Right hindlimb (tissue), 1 donor: ENCODE measurements at places on chromosomes 1 and 21.
A peak's percentile ranks its signal among the peaks of the same experiment; 100 is the strongest.

DNA sequence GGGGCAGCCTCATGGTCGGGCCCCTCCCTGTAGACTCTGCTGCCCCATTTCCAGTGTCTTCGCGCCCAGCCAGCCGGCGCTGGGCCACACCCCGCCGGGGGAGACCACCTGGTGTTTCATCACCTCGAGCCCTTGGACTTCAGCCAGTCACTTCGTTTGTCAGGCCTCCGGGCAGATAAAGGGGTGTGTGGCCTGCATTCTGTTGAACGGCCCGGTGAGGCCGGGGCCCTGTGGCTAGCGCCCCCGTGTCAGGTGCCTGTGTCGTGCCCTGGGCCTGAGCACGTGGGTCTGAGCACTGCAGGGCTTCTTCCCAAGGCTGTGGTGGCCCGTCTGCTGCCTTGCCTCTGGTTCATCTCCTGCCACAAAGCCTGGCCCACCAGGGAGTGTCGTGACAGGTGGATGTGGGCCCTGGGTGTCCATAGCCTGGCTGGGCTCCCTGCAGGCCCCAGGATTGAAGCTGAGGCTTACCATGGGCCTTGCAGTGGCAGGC lies 65.2 kb upstream of the DIP2A start:
- no peak for DNase-seq

DNA sequence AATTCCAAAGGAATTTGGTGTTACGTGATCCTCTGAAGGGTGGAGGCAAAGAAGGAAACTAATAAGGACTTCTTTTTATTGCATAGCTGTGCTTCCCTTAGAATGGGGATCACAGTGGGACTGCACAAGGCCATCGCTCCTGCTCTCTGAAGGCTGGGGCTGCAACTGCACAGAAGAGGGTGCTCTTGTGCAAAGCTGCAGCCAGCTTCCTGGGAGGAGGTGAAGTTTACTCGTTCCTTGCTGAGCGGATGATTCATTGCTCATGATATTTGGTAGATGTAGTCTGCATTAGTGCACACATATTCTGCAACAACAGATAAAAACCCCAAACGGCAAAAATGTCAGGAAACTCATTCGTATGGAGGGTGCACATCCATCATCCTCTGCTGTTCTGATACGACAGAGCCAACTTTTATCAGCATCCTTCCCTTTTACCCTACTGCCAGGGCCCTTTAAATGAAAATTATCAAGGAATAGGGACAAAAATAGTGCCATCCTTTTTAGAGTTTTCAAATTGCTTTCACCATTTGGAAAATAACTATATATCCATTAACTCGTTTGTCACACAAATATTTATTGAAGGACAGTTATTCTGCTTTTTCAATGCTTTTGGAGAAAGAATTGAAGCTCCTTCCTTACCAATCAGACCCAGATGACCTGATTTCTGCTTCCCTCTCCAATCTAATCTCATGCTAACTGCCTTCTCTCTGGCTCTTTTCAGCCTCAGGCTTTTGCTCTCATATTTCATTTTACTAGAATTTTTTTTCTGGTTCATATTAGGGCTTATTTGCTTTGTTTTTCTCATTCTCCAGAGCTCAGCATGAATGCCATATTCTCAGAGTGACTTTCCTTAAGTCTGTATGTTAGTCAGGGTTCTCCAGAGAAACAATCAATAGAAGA lies 263.6 kb downstream of the DUSP10 start:
- DNase-seq = peak; percentile 69

DNA sequence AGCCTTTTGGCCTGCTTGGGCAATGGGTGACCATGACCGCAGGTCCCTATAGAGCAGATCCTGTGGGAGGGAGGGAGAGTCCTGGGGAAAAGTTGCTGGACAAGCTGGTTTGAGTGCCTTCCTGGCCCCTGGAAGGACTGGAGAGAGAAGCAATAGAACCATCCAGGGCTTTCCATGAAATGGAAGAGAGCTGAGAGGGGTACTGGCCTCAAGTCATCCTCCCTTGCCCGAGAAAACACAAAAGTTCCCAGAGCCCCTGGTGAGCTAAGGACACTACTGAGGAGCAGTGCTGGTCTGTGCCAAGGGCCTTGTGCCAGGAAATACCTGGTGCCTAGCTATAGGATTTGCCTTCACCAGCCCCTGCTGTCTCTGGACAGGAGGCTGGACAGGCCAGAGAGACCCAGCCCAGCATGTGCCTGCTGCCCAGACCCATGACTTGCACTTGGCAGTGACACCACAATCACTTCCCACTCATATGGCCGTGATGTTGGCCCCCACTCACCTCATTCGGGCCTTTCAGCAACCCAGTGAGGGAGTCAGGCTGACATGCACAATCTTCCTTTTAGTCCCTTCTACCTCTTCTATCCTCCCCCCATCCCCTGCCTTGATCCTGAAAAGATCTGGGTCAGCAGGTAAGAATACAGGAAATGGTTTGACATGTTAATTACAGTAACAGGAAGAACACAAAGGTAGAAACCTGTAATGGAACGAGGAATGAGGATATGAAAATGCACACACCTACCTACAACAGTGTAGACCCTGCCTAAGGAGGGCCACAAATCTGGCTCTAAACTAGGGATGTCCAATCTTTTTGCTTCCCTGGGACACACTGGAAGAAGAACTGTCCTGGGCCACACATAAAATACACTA lies 7.0 kb downstream of the SH3BP5L start:
- no peak for DNase-seq

- DNase-seq = no peak
These were observed 6.1 kb downstream of the CERS2 start for GRCh38 chr1:150968491-150968890.

GRCh38 chr1:238129677-238130076 lies 239.0 kb upstream of the ZP4 start:
- DNase-seq = no peak

GRCh38 chr1:12426030-12426429 lies 192.0 kb downstream of the DHRS3 start:
- no peak for DNase-seq

DNA sequence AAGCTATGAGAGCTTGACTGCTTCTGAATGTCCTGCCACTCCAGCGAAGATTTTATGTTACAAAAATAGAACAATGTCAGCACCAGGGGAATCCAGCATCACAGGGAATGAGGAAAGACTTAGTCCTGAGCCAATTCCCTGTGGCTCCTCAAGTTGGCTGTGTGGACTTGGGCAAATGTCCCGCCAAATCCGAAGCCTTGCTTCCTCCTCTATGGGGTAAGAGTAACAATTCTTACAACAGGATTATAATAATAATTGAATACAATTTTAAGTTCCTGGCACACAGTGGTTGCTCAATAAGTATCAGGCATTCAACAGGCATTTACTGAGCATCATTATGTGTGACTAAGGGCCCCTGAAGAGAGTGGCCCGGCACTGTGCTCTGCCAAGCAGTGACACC lies 44.4 kb downstream of the STPG1 start:
- DNase-seq = no peak

DNA sequence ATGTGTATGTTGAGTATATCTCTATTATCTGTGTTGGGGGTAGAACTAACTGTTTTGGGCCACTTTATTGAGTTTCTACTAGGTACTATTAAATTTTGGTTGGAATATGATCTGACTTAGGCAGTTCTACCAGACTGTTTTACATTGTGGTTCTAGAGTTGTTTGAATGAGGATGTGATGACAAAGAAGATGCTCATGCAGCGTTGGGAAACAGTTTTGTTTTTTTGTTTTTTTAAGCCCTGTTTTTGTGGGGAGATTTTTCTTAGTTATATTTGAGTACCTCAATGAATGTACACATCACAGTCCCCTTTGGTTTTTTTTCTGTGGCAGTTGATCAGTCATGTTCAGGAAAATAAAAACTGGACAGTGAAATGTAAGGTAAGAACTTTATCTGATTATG lies 40.1 kb downstream of the TMED5 start:
- no peak for DNase-seq

DNA sequence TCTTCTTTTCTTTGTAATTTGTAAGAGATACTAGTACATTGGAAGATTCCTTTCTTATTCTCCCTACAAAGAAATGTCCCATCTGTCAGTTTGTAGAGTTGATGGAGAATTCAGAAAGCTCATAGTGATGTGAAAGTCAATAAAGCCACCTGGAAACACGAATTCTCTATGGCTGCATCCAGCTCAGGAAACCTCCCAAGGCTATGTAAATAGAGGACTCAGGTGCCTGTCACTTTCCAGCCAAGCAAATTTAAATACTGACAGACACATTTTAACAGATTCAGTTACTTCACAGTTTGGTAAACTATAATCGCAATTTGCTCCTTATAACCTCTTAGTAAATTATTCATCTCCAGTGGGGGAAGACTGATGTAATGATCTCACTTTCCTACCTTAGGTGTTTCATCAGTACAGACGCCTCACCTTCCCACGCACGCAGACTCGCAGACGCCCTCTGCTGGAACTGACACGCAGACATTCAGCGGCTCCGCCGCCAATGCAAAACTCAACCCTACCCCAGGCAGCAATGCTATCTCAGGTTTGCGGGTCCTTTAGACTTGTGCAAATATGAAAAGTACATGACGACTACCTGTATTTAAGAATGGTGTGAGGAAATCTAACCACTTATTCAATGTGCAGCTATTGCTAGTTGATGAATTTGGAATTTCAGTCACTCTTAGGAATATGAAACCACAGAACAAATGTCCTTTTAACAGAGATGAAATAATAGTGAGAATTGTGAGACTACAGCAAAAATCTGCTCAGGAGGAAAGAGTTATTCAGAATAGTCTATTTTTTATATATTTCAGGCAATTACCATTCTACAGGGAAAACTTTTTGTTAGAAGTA lies 60.6 kb downstream of the PTPRC start:
- DNase-seq = peak; percentile 40

- no peak for DNase-seq
These were observed 14.1 kb downstream of the WDR47 start for GRCh38 chr1:109027841-109028240.

GRCh38 chr21:41671859-41672542 lies 94.9 kb downstream of the RIPK4 start:
- DNase-seq = no peak

DNA sequence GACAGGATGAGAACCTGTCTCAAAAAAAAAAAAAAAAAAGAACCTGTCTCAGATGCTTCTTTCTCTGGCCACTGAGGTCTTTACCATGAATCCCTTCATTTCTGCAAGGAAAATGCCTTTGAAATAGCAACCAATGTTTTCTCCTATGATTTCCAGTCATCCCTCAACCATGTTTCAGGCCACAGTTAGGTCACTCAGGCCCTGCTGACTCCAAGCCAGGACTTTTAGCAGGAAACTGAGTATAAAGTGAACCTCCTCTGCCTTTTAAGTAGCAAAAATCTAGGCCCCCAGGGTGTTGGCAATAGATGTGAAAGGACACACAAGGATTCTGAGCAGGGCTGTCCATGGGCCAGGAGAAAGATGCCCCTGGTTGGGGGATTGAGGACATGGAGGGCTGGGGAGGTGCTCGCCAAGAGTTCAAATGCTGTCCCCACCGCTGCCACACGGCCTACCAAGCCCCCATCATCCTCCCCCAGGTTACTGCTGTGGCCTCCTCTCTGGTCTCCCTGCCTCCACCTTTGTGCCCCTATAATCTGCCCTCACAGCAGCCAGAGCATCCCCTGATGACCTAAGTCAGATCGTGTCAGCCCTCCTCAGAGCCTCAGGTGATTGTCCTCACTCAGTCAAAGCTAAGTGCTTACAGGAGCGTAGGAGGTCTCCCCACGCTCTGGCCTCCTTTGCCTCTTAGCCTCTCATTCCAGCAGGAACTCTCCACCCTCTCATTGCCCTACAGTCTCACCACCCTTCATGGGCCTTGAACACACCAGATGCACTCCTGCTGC lies 54.6 kb downstream of the MATN1 start:
- peak; percentile 11 for DNase-seq

- DNase-seq = no peak
These were observed 14.4 kb downstream of the SLC5A9 start for GRCh38 chr1:48236716-48237470.

DNA sequence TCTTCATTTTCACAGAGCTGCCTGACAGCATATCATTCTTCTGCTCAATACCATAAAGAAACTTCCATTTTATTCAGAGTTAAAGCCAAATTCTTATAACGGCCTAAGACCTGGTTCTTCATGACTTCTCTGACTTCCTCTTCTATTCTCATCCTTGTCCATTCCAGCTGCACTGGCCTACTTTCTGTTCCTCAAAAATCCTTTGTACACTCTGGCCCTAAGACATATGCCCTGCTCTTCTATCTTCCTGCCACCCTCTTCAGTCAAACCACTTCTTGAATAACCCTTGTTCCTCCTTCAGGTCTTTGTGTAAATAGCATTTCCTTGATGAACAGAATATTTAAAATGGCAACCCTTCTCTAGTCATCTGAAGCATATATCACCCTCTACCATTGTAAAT lies 1338.7 kb upstream of the ADGRL2 start:
- DNase-seq = no peak

- DNase-seq = no peak
These were observed 29.8 kb upstream of the BMP8B start for GRCh38 chr1:39818482-39818881.

DNA sequence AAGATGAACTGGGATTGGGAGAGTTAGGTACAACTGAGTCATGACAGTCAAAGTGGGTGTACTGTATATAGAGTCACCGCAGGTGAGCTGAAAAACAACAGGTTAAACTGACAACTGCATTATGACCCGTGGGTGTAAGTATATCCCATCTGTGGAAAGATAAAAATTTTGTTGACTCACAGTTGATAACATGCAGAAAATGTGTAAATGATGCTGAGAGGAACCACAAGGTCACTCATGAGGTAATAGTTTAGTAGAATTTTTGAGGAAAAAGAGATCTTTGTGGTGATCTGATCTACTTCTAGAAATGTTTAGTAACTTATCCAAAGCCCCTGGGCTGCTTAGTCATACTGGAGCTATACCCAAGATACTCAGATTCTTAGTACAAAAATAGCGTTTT lies 838 bp downstream of the OR2C3 start:
- DNase-seq = no peak

DNA sequence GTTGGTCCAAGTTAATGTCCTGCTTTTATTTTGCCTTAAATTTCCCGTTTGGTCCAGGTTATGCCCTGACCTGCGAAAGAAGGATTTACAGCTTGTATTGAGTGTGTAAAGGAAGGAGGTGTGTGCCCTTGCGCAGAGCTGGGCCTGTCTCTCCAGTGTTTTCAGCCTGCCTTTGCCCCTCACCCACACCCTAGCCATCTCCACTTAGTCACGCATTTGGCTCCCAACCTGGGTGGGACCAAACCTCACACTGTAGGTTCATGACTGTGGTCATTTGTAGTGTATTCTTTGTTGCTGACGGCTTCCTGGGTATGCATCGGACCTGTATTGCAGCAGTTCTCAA lies 572 bp upstream of the SRSF10 start:
- DNase-seq = peak; percentile 58

DNA sequence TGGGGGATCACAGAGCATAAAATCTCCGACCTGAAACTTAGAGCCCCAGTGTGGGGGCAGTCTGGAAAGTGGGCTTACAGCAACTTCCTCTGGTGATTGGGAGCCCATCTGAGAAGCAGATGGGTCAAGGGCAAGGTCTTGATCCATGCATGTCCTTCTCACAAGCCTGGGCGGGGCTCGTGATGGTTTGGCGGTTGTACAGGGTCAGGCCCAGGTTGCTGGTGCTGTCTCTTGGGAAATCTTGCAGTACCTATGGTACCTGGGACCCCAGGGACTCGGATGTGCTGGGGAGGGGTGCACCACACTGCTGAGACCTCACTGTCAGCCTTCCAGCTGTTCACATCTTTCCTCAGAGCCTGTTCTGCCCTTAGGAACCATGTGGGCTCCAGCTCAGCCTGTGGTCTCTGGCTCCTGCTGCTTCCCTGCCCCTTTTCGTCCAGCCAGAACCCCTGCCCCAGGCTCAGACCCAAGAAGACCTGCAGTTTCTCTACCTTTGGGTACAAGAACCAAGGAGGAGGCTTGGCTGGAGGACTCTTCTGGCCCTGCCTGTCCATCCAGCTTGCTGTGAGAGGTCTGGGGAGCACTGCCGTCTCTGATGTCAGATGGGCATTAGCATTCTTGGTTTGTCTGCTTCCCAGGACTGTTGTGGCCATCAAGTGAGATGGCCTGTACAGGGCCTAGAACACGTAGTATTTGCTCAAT lies 24.5 kb downstream of the WNT4 start:
- no peak for DNase-seq
